ENCODE measurements at places on chromosomes 3 and 15. TPM values are rescaled to one million over a fixed set of nuclear protein-coding genes. Genes with fewer than 3 reads are reported as not detected.
A peak's percentile ranks its signal among the peaks of the same experiment; 100 is the strongest.

The HHLA2 gene
- total RNA-seq: not detected

GRCh38 chr15:101062471-101063171 lies 143.5 kb downstream of the LRRK1 start:
- no peak for DNase-seq

The SCN11A gene
- total RNA-seq: not detected

DNA sequence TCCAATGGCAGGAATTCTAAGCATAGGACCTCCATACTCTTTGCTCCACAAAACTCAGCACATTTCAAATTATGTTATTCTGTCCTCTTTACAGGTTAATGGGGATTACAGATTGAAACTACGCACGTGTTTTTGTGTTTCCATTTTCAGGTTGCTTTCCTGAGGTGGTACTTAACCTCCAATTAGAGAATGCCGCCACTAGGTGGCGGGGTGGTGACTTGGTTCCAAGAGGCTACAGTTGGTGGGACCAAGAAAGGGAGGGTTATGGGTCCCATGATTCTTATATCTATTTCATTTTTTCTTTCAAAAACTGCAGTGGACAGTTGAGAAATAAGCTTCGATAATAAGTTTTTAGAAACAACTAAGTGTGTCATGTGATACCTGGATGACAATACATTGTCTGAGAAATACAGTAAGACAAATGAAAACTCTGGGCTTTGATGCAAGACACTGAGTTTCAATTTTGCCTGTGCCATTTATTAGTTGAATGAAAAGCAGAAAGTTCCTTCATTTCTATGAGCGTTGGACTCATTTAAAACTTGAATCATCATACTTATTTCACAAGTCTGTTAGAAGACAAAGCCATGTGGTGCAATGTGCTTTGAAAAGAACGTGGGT lies 539.0 kb downstream of the FGF12 start:
- peak; percentile 70 for DNase-seq

The CYP1A1 gene
- total RNA-seq: 5.7 TPM

- no peak for DNase-seq
Measured at GRCh38 chr3:155960060-155960459, 89.6 kb downstream of the GMPS start.

The AADACL2 gene
- total RNA-seq: not detected

- no peak for DNase-seq
Measured at GRCh38 chr3:59304296-59304695, 254.5 kb upstream of the CFAP20DC start.

DNA sequence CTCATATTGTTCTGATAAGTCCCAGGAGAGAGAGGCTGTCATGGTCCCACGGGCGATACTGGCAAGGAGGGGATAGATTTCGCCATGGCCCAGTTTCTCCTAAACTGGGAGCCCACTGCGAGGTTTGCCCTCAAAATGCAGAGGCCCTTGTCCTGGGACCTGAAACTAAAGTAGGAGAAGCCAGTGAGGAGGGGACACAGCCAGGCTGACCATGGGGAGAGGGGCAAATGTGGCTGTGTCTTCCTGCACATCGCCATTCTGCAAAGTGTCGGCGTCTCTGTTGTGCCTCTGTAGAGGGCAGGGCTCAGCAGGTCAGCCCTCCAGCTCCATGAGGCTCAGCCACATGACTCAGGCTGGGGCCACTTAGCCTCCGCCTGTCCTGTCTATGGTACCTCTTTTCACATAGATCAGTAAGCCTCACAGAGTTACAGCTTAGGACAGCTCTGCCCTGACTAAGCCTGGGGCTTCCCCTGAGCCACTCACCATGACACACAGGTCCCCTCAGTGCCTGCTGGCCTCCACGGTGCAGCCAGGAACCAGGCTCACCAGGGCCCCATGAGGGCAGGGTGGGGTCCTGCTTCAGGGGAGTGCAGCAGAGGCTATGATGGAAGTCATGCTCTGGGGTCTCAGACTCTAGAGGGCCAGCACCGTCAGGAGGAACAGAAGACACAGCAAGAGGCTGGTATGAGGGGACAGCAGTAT lies 28.6 kb upstream of the PLXNA1 start:
- DNase-seq: no peak

The NANOGP8 gene
- total RNA-seq: not detected

The ADAMTS9 gene
- total RNA-seq: 0.11 TPM

The HIGD2B gene
- 0.11 TPM for total RNA-seq

DNA sequence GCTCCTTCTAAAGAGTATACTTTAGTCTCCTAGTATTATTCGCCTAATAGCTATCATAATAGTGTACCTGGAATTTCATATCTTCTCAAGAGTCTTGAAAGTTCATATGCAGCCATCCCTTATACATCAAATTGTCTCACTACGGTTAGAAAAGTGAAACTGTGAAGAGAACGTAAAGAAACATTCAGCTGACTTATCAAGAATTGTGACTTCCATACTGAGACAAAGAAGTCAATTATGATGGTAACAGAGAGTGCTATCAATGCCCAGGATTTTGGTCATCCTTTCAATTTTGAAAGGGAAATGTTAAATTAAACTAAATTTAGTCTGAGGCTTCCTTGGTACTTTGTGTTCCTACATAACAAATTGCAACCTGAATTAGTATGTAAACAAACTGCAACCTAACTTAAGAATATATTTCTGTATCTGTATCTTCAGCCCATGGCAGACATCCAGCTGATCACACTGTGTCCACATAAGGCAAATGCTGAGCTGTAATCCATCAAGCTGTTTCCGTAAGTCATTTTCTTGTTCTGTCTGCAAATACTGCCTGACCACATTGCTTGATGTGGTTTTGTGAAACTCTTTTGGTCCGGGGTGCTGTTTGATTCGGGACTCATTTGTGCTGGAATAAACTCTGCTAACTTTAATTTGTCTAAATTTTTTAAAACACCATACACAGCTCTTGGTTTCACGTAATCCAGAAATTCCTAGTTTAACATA lies 469.6 kb downstream of the SI start:
- peak; percentile 88 for DNase-seq
